ENCODE measurements at places on chromosomes 5 and 9. TPM values are rescaled to one million over a fixed set of nuclear protein-coding genes. Genes with fewer than 3 reads are reported as not detected.

DNA sequence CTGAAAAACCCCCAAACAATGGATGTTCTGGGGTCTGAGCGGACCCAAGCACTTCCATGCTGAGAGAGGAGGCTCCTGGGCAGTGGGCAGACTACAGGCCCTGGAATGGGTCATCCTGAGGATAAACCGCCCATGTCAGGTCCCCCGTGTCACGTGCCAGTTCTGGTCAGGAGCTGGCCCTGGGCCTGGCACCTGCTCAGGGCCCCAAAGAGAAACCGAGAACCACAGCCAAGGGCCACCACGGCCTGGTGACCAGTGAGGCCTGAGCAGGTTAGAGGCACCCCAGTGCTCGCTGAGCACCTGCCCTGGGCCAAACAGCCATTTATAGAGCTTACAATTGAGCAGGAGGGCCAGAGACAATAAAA is 15.8 kb downstream of the LMAN2 start:
- peak; percentile 60 for DNase-seq

DNA sequence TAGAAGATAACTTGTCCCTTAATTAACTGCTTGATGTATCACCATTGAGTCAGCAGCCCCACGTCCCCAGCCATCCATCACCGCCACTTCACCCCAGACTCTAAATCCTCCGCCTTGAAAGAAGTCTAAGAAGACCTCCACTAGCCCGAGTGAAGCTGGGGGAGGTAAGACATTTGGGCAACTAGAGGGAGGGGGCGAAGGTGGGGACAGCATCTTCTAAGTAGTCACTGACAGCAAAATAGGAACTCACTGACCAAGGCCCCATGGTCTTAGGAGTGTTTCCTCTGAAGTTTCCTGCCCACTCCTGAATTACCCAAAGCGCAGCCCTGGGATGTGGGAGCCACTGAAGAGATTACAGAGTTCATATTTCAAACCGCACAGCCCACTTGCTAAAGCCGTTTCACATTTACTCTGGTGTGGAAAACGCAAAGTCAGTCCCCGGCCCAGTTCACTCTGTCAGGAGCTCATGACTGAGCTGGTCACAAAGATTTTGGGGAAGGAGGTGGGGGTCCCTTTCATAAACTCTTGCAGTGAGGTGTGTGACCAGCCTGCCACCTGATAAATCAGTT is 107.4 kb downstream of the LHFPL2 start:
- DNase-seq: no peak

DNA sequence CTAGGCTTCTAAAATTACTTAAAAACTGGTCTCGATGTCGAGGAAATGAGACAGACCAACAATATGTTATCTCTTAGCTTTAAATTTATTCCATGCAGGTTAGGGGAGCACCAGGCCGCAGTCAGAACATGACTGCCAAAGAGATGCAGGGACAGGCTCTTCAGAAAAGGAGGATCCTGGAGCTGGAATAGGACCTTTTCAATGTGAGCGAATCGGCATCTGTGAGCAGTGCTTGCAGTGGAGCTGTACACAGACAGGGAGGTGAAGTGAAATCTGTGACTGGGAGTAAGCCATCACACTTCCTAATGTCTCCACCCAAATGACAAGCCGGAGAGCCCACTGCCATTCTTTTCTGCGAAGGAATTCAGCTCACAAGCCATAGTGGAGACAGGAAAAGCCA is 78.2 kb downstream of the EFNA5 start:
- no peak for DNase-seq

GRCh38 chr5:54388409-54388808 is 67.1 kb upstream of the HSPB3 start:
- peak; percentile 19 for DNase-seq

- peak; percentile 96 for DNase-seq
These were observed 201.2 kb upstream of the GAS1 start for GRCh38 chr9:87148331-87149104.

- DNase-seq: no peak
These were observed 7.3 kb upstream of the SLC25A51 start for GRCh38 chr9:37911271-37911681.

- no peak for DNase-seq
These were observed 120.9 kb downstream of the ADAMTSL1 start for GRCh38 chr9:18594837-18595236.

GRCh38 chr9:70525519-70525918 is 111.1 kb upstream of the KLF9 start:
- DNase-seq: no peak

The C9 gene
- not detected for polyA plus RNA-seq

GRCh38 chr5:134503937-134504437 is 21.5 kb upstream of the JADE2 start:
- peak; percentile 16 for DNase-seq

The DMRT2 gene
- polyA plus RNA-seq: 0.09 TPM

GRCh38 chr5:133716532-133717183 is 104.3 kb upstream of the FSTL4 start:
- no peak for DNase-seq

GRCh38 chr9:121318631-121319382 is 50.8 kb downstream of the GSN start:
- peak; percentile 20 for DNase-seq

DNA sequence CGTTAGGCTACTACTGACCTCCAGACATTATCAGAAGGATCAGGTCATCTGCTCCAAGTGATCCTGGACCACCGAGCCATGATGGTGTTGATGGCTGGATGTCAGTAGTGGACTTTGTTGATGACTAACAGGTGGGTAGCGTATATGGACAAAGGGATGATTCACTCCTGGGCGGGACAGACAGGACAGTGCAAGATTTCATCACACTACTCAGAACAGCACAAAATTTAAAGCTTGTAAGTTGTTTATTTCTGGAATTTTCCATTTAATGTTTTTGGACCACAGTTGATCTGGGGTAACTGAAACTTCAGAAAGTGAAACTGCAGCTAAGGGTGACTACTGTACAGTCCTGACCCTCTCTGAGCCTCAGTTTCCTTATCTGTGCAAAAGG is 12.7 kb downstream of the PDGFRB start:
- peak; percentile 46 for DNase-seq

The CARD6 gene
- polyA plus RNA-seq: 3.8 TPM

- DNase-seq: no peak
These were observed 21.1 kb upstream of the LHX2 start for GRCh38 chr9:123990427-123990826.

The CTXN3 gene
- not detected for polyA plus RNA-seq

GRCh38 chr9:135246248-135247205 is 159.1 kb downstream of the OLFM1 start:
- DNase-seq: no peak

- DNase-seq: no peak
These were observed 245.1 kb upstream of the C9orf72 start for GRCh38 chr9:27818348-27818747.

The GABRA6 gene
- not detected for polyA plus RNA-seq

The CD74 gene
- polyA plus RNA-seq: 201 TPM

- DNase-seq: no peak
These were observed 40.2 kb upstream of the EXOC3 start for GRCh38 chr5:402615-403359.

DNA sequence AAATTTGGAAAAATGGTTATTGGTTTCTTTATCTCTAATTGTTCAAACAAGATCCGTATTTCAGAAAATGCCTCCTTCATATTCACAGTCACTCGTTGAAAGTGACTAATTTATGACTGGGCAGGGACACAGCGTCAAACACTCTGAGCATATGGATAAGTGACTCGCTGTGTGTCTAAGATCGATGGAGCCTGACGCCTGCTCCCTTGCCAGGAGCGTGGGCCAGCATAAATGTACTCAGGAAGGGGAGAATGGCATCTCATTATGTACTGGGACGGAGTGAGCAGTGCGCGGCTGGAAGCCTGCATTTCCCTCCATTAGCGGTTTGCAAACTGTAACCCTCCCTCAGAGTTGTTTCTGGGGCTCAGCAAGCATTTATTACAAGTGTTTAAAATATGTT is 79.8 kb upstream of the CAST start:
- DNase-seq: no peak

The LCN12 gene
- polyA plus RNA-seq: 7.0 TPM

The C9orf153 gene
- 0.18 TPM for polyA plus RNA-seq

The PCDHA9 gene
- not detected for polyA plus RNA-seq

DNA sequence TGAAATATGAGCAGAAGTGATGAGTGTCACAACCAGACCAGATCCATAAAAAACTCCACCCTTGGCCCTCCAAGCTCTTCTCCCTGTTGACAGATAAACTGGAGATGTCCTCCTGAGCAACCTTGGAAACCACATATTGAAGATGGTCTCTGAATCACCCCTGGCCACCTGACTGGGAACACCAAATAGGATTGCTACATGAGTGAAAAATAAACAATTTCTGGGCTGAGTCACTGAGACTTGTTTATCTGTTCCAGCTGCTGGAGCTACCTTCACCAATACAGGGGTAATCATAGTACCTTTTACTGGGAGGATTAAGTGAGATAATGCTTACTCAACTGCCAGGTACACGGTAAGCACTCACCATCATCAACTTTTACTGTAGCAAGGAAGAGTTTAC is 53.3 kb downstream of the PCA3 start:
- no peak for DNase-seq

DNA sequence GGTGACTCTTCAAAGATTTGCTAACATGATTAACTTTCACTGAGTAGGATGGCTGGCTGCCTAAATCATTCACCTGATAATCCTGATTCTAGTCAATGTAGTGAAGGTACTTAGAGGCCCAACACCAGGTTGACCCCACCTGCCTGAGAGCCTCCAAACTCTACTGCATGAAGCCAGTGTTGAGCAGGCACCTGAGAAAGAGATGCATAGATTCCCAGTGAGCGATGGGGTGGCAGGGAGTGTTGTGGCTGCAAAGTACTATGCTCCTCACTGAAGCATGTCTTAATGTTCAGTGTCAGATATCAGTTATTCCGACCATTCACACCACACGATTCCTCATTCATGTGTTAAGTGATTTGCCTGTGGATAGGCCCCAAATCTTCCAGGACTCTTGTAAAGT is 804.4 kb downstream of the TLE4 start:
- DNase-seq: no peak

DNA sequence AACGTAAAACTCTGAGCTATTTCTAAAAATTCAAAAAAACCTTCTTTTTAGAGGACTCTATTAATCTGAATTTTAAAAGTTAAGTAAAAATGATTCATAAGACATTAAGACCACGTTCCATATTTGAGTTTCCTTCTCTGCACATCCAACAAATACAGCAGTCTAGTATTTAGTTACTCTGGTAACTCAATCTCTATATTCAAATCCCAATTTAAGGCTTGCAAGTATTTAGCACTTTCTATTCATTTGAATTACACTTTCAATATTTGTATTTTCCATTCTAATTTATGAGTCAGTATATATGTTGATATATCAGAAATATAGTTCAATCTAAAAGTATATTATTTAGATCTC is 17.7 kb downstream of the RFX3 start:
- DNase-seq: no peak

The ASTN2 gene
- polyA plus RNA-seq: 18.1 TPM

DNA sequence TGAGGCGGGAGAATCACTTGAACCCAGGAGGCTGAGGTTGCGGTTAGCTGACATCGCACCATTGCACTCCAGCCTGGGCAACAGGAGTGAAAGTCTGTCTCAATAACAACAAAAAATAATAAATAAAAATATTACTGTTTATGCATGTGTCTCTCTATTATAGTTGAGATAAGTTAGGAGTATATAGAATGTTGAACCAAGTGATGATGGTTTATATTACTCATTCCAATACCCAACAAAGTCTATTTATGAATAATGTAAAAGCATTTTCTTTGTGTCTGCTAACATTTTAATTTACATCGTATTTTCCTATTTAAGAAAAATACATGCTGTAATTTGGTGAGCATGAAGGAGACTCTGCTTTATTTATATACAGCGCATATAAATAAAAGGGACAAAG is 35.8 kb downstream of the CREBRF start:
- DNase-seq: no peak

The WDR38 gene
- polyA plus RNA-seq: 0.09 TPM

GRCh38 chr9:71781391-71781790 is 13.1 kb upstream of the CEMIP2 start:
- DNase-seq: no peak

DNA sequence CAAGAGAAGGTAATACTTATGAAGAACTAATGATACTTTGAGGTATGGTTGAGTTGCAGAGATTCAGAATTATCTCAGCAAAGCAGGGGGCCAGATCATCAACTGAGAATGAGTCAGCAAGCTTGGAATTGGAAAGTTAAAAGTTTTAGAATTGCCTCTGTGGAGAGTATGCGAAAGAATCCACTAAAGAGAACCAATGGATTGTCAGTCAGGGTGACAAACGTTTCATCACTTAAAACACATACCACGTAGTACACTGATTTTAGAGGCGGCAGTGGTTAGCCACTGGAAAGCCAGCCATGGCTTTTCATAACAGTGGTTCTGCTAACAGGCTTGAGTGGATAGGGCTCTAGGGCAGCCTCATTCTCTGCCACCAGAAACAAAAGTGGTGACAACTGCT is 30.7 kb downstream of the AOPEP start:
- DNase-seq: no peak

The HMCN2 gene
- polyA plus RNA-seq: 6.1 TPM

The IFNA13 gene
- polyA plus RNA-seq: not detected

- no peak for DNase-seq
These were observed 75.9 kb upstream of the ADAMTS19 start for GRCh38 chr5:129384193-129384592.

DNA sequence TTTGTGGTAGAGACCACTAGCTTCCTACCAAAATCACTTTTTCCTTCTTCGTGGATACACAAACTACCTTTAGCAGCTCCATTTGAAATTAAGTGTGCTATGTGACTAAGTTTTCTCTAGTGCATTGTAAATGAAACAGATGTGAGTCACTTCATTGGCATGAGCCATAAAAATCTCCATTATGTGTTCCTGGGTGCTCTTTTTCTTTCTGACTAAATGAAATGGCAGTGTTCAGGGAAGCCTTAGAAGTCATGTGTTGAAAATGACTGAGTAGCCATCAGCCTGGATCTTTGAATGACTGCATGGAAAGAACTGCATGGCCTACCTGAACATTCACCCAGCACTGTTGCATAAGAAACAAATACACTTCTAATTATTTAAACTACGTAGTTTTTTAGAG is 107.9 kb downstream of the NDUFAF2 start:
- no peak for DNase-seq

DNA sequence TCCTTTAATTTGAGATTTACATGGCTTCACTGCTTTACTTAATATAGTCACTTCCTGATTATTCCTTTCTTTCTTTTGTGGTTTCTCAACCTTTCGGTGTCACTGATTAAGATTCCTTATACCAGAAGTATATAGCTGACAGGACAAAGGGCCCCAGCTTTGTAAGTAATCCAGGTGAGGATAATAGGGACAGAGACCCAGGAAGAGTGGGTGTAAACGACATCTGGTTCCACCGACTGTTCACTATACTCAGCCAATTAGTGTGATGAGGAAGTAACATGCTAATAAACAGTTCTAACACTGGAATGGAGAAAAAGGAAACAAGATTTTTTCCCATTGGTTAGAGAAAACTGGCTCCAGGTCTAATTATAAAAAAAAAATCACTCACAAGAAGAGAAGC is 286.3 kb upstream of the EFNA5 start:
- no peak for DNase-seq

GRCh38 chr5:35185518-35185917 is 44.8 kb downstream of the PRLR start:
- DNase-seq: no peak

GRCh38 chr9:87324613-87325194 is 173.0 kb upstream of the DAPK1 start:
- DNase-seq: no peak
